Naive thymus-derived CD4-positive, alpha-beta T cell (primary cell): ENCODE measurements at places on chromosomes 12 and 14. TPM values are rescaled to one million over a fixed set of nuclear protein-coding genes. Genes with fewer than 3 reads are reported as not detected.

The KRT85 gene
- total RNA-seq = not detected

DNA sequence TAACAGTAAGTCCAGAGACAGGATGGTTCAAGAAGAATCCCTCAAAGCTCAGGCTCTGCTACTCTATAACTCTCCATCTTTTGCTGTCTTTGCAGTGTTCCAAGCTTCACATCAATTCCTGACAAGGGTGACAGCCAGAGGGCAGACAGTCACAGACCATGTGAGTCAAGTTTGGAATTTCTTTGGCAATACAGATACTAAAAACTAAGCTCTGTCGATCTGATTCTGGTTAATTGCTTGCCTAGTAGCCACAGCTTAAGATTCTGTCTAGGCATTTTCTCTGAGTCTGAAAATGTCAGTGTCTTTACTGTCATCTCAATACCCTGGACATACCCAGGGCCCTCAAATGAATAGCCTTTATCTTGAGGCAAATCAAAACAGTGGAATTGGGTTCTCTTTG lies 153.7 kb downstream of the CEP128 start:
- H3K36me3 ChIP-seq = no peaks in the 10 kb centered on the region
- H3K27ac ChIP-seq = no peak overlapping the region
- no peak overlapping the region for H3K4me3 ChIP-seq
- DNase-seq = no peak
- no peaks in the 10 kb centered on the region for H3K27me3 ChIP-seq

DNA sequence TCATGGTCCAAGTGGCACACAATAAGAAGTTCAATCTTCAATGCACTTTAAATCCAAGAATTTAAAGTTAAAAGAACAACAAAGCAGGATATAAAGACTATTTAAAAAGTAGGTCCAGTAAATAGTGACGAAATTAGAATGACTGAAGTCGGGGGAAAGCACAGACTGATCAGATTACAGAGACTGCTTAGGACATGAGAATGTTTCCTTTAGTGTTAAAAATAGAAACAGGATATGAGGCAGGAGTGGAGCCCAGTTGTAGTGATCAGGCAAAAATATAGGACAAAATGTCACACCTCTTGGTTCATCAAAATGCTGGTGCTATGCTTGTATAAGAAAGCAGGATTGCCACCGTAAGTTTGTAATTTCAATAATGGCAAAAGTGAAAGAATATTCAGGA lies 52.2 kb upstream of the CD163 start:
- H3K4me1 ChIP-seq = no peaks in the 10 kb centered on the region
- no peak overlapping the region for H3K27ac ChIP-seq
- H3K27me3 ChIP-seq = no peaks in the 10 kb centered on the region
- H3K36me3 ChIP-seq = no peaks in the 10 kb centered on the region

The MYO1H gene
- total RNA-seq = not detected in 2 replicates

DNA sequence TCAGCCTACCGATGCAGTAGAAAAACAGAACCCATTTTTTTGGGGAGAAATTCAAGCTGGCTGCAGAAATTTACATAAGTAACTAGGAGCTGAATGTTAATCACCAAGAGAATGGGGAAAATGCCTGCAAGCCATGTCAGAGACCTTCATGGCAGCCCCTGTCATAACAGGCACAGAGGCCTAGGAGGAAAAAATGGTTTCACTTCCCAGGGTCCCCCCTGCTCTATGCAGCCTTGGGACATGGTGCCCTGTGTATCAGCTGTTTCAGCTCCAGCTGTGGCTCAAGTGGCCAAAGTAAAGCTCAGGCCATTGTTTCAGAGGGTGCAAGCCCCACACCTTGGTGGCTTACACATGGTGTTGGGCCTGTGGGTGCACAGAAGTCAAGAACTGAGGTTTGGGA lies 842.5 kb downstream of the FLRT2 start:
- no peak for DNase-seq
- no peaks in the 10 kb centered on the region for H3K4me1 ChIP-seq
- no peak overlapping the region for H3K4me3 ChIP-seq
- H3K27ac ChIP-seq = no peak overlapping the region

GRCh38 chr14:76765461-76765931 lies 4.2 kb downstream of the VASH1 start:
- no peaks in the 10 kb centered on the region for H3K36me3 ChIP-seq
- DNase-seq = no peak
- H3K4me1 ChIP-seq = peaks cover 8% of the 10 kb centered on the region
- H3K27ac ChIP-seq = no peak overlapping the region
- peaks cover 5% of the 10 kb centered on the region for H3K27me3 ChIP-seq

GRCh38 chr12:49659753-49660152 lies 36.4 kb downstream of the PRPF40B start:
- H3K4me1 ChIP-seq = peaks cover 69% of the 10 kb centered on the region
- no peak overlapping the region for H3K4me3 ChIP-seq
- no peak for DNase-seq
- peaks cover 27% of the 10 kb centered on the region for H3K36me3 ChIP-seq
- H3K27ac ChIP-seq = no peak overlapping the region

GRCh38 chr12:98644433-98644711 lies 216 bp downstream of the IKBIP start:
- peak overlapping the region; percentile 72 for H3K4me3 ChIP-seq
- H3K27ac ChIP-seq = peak overlapping the region; percentile 76
- H3K4me1 ChIP-seq = peaks cover 8% of the 10 kb centered on the region
- DNase-seq = no peak
- H3K27me3 ChIP-seq = no peaks in the 10 kb centered on the region
- H3K36me3 ChIP-seq = no peaks in the 10 kb centered on the region

The C12orf43 gene
- 17.5 TPM for total RNA-seq

DNA sequence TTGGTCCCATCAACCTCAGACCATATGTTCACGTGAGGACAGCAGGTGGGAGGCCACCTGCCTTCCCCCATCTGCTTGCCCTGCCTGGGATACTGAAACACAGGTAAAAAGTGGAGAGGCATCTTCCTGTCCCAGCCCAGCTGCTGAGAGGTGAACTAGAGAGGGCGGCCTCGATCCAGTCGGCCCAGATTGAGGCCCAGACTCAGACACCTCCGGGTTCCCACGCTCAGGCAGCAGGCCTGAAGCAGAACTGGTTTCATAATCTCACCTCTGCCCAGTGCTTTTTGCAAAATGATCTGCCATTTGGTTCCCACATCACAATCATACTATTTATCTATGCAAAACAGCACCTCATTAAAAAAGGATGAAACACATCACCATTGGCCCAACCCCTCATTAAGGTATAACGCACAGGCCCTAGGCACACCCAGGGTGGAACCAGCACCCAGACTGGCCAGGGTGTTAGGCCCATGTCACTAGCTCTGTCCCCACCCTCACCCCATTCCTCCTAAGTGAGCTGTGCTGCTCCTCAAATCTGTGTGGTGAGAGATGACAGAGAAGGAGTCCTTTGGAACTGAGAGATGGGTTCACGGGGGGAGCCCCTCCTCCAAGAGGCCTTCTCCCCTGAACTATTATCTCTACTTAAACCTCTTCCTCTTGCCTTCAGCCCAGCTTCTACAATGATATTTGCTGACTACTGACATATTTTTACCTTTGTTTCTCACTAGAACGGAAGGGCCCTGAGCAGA lies 81.1 kb downstream of the ZFP36L1 start:
- DNase-seq = no peak
- H3K4me1 ChIP-seq = peaks cover 24% of the 10 kb centered on the region
- no peaks in the 10 kb centered on the region for H3K27me3 ChIP-seq
- peak overlapping the region; percentile 29 for H3K27ac ChIP-seq
- no peak overlapping the region for H3K4me3 ChIP-seq
- no peaks in the 10 kb centered on the region for H3K36me3 ChIP-seq

DNA sequence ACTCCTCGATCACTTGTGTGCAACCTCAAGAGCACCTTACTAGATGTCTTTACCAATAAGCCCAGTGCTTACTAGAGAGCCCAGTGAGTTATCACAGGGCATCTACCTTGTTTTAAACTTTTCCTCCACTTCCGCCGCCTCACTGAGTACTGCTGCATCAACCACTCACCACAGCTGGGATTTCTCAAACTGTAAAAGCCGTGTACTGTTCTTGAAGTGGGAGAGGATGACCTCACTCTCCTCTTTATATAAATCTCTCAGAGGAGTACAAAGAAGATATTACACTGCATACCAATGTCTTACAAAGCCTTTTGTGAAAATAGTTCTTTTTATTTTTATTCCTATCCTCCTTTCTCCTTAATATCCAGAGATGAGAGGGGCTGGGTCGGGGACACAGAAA lies 94.1 kb downstream of the PLCZ1 start:
- H3K36me3 ChIP-seq = no peaks in the 10 kb centered on the region
- H3K4me1 ChIP-seq = no peaks in the 10 kb centered on the region
- no peaks in the 10 kb centered on the region for H3K27me3 ChIP-seq
- H3K27ac ChIP-seq = no peak overlapping the region
- no peak overlapping the region for H3K4me3 ChIP-seq

The LHX5 gene
- total RNA-seq = not detected

DNA sequence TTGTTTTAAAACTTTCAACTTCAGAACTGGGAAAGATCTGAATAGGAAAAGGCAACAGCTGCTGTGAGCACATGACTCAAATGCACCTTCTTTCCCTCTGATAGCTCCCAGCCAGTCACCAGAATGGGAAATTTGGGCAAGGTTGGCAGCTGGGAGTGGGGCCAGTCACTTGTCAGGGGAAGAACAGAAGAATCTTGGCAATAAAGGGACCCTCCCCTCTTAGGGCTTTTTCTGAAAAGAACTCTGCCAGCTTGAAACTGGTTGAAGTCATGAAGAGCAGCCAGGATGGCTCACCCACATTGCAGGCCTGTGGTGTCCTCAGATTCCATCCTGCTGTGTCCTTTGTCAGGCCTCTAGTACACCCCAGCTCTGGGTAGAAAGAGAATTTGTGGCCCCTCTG lies 10.3 kb upstream of the RIC8B start:
- H3K36me3 ChIP-seq = no peaks in the 10 kb centered on the region
- no peaks in the 10 kb centered on the region for H3K27me3 ChIP-seq
- H3K27ac ChIP-seq = no peak overlapping the region
- H3K4me3 ChIP-seq = no peak overlapping the region

- H3K36me3 ChIP-seq = no peaks in the 10 kb centered on the region
- no peaks in the 10 kb centered on the region for H3K27me3 ChIP-seq
- no peak overlapping the region for H3K27ac ChIP-seq
- H3K4me3 ChIP-seq = no peak overlapping the region
These were observed 68.0 kb downstream of the MED13L start for GRCh38 chr12:116209503-116209902.

DNA sequence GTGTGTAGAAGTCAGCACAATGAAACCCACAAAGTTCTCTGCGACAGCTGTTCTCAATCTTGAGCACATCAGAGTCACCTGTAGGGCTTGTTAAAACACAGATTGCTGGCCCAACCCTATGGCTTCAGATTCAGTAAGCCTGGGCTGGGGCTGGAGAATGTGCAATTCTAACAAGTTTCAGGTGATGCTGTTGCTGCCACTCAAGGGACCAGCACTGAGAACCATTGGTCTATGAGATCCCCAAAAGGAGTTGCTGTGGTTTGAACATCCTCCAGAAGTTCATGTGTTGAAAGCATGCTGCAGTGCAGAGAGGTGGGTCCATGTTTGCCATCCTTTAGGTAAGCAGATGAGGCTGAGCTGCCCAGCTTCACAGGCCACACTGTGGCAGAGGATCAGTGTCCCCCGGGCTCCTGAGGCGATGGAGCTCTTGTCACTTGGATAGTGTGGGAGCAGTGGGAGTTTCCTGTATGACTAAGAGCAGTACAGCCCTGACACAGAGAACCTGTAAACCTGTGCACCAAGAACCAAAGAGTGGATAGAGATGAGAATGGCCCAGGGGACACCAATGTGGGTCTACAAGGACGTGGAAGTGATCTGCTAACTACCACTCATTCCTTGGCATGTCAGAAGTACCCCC lies 8.0 kb upstream of the RTRAF start:
- no peak overlapping the region for H3K4me3 ChIP-seq
- DNase-seq = no peak
- no peaks in the 10 kb centered on the region for H3K36me3 ChIP-seq
- H3K4me1 ChIP-seq = no peaks in the 10 kb centered on the region

DNA sequence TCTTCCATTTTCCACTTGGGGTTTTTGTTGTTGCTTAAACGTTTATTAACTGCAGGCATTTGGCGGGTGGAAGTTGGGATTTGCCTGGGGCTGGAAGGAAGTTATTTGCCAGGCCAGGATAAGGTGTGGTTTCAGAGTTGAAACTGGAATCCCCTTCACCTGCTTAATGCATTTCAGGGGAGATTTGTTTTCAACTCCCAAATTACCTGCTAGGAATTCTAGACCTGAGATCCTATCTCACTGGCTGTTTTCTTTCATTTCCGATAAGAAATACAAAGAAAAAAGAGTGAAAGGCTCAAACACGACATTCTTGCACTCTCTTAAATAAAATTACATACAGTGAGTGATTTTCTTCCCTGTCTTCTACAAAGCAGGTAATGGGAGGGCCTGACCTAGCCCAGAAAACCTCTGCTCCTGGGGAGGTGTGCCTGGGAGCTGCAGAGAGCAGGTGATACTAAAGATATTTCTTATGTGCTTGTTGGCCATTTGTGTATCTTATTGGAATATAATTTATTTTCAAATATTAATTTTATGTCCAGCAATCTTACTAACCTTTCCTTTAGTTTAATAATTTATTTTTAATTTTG lies 278.2 kb downstream of the ZFP36L1 start:
- no peak overlapping the region for H3K27ac ChIP-seq
- DNase-seq = no peak
- H3K4me1 ChIP-seq = no peaks in the 10 kb centered on the region
- no peaks in the 10 kb centered on the region for H3K27me3 ChIP-seq
- no peak overlapping the region for H3K4me3 ChIP-seq
- no peaks in the 10 kb centered on the region for H3K36me3 ChIP-seq

DNA sequence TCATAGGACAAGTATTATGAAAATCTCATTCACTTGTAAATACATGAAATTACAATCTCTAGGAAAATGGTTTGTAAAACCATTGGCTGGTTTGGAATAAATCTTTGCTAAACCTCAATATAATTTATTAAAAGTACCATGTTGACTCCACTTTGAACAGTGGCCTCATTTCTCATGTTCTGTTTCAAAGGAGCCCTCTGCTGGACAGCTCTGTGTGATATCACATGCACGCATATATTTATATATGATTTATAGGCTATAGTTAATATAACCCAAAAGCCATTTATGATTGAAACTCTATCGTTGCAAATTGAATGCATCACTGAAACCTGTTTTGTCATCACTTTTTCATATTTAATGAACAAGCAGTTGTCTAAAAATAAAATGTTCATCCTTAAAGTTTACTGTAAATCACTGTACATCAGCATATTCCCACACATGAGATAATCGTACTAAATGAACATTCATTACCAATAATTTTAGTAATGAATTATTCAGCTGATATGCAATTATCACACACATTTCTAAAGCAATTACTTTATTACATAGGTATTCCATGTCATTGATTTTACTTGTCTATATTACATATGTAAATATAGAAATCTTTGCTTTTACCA lies 493.8 kb downstream of the NPAS3 start:
- H3K36me3 ChIP-seq = no peaks in the 10 kb centered on the region
- H3K27me3 ChIP-seq = no peaks in the 10 kb centered on the region
- no peaks in the 10 kb centered on the region for H3K4me1 ChIP-seq
- H3K27ac ChIP-seq = no peak overlapping the region
- no peak overlapping the region for H3K4me3 ChIP-seq

The CYP27B1 gene
- total RNA-seq = 2.5 and 4.2 TPM in 2 replicates

The NRIP2 gene
- not detected for total RNA-seq

GRCh38 chr14:98375566-98375965 lies 896.4 kb downstream of the BCL11B start:
- no peaks in the 10 kb centered on the region for H3K36me3 ChIP-seq
- no peaks in the 10 kb centered on the region for H3K4me1 ChIP-seq
- H3K4me3 ChIP-seq = no peak overlapping the region
- DNase-seq = no peak
- no peak overlapping the region for H3K27ac ChIP-seq
